Epithelial cell of proximal tubule (primary cell): ENCODE measurements at places on chromosomes 3 and 15. TPM values are rescaled to one million over a fixed set of nuclear protein-coding genes. Genes with fewer than 3 reads are reported as not detected.

DNA sequence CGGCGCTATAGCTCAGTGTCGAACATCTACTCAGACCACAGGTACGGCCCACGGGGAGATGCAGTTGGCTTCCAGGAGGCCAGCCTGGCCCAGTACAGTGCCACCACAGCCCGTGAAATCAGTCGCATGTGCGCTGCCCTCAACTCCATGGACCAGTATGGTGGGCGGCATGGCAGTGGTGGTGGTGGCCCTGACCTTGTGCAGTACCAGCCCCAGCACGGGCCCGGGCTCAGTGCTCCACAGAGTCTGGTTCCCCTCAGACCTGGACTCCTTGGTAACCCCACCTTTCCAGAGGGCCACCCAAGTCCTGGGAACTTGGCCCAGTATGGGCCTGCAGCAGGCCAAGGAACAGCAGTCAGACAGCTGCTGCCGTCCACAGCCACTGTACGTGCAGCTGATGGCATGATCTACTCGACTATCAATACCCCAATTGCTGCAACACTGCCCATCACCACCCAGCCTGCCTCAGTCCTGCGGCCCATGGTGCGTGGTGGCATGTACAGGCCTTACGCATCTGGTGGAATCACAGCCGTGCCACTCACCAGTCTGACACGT is 18.3 kb upstream of the APEH start:
- no peak for DNase-seq

GRCh38 chr3:101660714-101661113 is 16.2 kb downstream of the ZBTB11 start:
- no peak for DNase-seq

DNA sequence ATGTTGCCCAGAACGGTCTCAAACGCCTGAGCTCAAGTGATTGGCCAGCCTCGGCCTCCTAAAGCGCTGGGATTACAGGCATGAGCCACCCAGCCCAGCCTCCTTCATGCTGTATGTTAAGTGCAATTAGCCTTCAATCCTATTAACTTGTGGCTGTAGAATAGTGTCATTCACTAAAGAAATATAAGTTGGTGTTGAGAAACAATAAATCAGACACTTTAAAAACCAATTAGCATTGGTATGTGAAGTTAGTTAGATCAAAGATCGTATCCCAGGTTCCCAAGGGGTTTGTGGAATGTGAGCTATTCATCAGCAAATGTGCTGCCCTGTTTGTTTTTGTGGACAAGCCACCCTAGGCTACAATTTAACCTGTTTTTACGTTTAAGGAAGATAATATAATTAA is 11.0 kb upstream of the PIK3CB start:
- DNase-seq: no peak

GRCh38 chr3:185781759-185782158 is 43.1 kb downstream of the IGF2BP2 start:
- DNase-seq: no peak

DNA sequence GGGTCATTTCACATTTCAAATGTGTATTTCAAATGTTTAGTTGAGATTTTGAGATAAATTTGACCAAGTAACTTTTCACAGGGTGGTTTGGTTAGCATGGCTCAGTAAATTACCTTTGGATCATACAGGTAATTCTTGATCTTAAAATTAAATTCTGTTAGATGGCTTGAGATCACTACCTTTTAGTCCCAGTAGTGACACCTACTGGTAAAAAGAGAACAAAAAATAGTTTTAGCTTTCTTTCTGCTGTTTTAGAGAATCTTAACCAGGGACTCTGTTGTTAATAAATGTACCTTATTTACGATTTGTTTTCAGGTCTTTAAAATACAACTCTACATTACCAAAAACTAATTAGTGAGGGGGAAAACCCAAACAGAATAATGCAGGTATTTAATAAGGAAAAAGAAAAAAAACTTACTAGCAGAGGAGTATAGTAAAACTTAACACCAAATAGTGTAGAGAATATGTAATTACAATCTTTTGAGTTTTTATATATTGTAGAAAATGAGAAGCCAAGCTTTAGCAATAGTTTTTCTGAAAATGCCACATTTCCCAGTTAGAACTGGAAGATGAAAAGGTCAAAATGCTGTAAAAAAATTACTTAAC is 620.3 kb upstream of the AGTR1 start:
- no peak for DNase-seq

DNA sequence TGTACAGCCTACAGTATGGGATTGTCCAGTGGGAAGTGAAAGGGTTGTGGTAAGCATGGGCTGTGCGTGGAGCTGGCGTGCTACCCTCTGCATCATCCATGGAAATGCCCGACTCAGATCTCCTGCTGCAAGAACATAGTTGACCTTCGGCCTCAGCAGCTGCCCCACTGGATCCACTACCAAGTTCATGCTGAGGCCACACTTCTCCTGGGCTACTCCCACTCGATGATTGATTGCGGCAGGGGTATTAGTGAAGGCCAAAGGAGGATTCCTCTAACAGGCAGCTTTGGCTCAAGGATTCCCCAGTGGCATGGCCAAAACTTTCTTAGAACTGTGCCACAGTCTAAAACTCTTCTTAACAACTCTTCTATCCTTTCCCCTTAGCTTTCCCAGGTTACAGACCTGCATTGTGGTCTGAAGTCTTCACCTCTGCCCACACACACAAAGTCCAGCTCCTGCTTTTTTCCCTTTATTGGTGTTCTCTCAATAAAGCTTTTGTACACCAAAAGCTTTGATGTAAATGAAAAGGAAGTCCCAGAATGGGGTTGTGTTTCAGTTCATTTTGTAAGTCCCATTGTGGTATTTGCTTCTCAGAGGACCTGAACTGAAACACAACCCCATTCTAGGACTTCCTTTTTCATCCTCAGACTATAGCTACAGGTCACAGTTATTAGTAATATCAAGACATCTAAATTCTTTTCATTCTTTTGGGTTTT is 4.9 kb upstream of the TBC1D5 start:
- no peak for DNase-seq

DNA sequence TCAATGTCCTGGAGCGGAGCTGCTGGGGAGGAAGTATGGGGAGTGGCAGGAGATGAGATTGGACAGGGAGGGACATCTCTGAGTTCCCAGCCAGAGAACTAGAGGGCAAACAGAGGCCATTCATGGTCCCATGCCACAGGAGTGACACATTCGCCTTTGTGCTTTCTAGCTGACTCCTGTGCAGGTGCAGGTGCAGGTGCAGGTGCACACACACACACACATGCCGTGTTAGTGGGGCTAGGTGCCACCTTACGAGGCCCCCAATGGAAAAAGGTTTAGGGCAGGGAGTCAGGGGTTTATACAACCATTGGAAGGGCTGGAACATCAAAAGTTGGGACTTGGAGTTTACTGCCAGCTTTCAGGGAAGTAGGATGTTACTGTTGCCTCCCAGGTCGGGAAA is 52.0 kb downstream of the TPRA1 start:
- DNase-seq: no peak

GRCh38 chr3:67916353-67916752 is 261.9 kb upstream of the SUCLG2 start:
- DNase-seq: no peak

DNA sequence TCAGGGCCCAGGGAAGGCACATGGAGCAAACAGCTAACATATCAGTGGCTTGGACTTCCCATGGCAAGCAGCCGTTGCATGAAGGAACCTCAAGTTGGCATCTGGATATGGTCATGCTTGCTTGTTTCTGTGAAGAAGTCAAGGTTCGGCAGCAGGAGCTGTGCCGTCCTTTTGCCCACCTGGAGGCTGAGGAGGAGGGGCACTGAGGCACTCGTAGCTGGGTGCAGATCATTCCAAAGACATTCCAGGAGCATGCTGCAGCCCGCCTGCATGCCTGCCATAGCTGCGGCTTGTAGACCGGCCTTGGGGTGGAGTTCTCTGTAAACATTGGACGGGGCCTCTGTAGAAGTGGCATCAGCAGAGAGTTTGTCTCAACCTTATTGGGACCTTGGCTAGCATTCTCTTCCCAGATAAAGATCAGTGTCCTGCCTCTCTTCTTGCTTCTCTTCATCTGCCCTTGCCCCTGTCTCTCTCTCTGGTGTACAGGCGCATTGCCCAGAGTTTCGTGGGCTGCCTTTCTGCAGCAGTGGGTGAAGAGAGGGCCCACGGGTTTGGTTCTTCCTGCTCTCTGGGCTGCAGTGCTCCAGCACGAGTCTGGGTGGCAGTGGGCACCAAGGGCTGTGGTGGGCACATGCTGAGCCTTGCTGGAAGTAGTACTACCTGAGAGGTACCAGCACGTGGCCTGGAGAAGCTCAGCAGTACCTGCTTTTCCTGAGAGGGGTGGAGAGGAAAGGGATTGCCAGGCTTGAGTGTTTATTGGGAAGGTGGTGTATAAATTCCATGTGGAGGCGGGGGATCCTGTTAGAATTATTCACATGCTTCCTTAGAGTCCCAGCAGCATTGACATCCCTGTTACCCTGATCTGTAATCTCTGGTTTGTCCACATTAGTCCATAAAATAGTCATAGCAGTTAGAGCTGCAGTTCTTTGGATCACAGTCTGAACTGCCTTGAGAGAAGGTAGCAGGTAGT is 49.4 kb downstream of the CHCHD6 start:
- DNase-seq: no peak

DNA sequence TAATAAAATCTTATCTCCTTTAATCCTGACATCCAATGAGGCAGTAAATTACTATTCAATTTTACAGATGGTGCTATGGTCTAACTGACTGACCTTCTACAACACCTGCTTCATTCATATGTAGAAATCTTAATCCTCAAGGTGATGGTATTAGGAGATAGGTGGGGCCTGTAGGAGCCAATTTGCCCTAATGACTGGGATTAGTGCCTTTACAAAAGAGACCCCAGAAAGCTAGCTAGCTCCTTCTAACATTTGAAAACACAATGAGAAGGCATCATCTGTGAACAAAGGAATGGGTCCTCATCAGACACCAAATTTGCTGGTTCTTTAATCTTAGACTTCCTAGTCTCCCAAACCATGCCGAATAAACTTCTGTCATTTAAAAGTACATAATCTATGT is 137.4 kb upstream of the UBP1 start:
- no peak for DNase-seq

- no peak for DNase-seq
Measured at GRCh38 chr15:42147431-42147735, 9.1 kb downstream of the PLA2G4F start.

- no peak for DNase-seq
Measured at GRCh38 chr15:67967871-67968431, 86.2 kb upstream of the PIAS1 start.

DNA sequence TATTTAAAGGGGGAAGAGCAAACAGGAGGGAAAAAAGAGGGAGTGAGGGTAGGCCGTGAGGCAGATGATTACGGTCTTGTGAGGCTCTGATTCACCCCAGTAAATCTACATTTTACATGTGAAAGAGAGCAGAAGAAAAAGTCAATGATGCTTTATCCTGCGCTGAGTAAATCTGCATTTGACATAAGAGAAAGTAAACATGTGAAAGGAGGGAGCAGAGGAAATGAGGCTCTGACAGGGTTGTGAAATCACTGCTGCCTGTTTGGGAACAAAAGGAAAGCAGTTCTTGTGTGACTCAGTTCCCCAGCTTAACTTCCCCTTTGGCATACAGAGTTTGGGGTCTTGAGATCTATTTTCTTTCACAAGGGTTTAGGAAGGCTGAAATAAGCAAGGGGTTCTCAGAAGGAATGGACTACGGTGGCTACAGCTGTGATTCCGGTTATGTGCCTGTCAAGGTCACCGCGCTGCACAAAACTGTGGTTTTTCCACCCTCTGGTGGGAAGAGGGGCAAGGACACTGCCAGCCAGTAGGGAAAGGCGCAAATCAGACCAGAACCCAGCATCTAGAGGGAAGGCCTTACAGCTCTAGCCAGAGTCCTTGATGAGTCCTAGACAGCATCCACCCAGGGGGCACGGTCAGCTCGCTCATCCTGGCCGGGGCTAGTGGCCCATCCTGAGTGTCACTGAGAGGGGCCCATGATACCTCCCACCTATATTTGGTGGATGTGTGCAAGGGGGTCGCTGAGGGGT is 18.9 kb upstream of the HCN4 start:
- no peak for DNase-seq

The NEK10 gene
- total RNA-seq: 0.06 and 0.07 TPM in 2 replicates

The TUSC7 gene
- not detected in 2 replicates for total RNA-seq

The FRMD4B gene
- total RNA-seq: 8.5 and 21.7 TPM in 2 replicates

The TMEM212 gene
- total RNA-seq: not detected in 2 replicates

The ACTRT3 gene
- total RNA-seq: 2.6 and 3.8 TPM in 2 replicates

The MAGEL2 gene
- 0.07 and 0.23 TPM in 2 replicates for total RNA-seq

The EPHA6 gene
- 0.46 TPM in 1 of 2 replicates, not detected in the other for total RNA-seq

The C3orf33 gene
- 2.0 and 2.7 TPM in 2 replicates for total RNA-seq

The LTF gene
- not detected in 2 replicates for total RNA-seq
